ENCODE measurements at places on chromosomes 3 and 15. TPM values are rescaled to one million over a fixed set of nuclear protein-coding genes. Genes with fewer than 3 reads are reported as not detected.
A peak's percentile ranks its signal among the peaks of the same experiment; 100 is the strongest.

FBXW12 gene
- total RNA-seq = not detected

TEX9 gene
- total RNA-seq = 32.1 TPM

DNA sequence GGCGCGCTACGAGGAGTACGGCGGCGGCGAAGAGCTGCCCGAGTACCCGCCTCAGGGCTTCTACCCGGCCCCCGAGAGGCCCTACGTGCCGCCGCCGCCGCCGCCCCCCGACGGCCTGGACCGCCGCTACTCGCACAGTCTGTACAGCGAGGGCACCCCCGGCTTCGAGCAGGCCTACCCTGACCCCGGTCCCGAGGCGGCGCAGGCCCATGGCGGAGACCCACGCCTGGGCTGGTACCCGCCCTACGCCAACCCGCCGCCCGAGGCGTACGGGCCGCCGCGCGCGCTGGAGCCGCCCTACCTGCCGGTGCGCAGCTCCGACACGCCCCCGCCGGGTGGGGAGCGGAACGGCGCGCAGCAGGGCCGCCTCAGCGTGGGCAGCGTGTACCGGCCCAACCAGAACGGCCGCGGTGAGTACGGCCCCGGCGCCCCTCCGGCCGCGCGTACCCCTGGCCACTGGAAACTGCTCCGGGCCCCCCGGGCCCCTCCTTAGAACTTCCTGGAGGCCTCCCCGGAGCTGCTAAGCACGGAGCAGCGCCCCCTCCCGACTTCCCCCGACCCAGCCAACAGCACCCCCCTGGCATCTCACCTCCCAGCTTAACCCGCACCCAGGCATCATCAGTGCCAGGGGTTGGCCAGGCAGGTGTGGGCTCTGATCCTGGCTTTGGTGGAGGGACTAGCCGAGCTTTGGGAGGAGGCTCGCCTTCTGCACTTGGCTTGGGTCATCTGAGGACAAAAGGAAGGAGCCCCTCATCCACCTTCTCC lies 1.4 kb downstream of the LOXL1 start:
- peak; percentile 47 for DNase-seq

DNA sequence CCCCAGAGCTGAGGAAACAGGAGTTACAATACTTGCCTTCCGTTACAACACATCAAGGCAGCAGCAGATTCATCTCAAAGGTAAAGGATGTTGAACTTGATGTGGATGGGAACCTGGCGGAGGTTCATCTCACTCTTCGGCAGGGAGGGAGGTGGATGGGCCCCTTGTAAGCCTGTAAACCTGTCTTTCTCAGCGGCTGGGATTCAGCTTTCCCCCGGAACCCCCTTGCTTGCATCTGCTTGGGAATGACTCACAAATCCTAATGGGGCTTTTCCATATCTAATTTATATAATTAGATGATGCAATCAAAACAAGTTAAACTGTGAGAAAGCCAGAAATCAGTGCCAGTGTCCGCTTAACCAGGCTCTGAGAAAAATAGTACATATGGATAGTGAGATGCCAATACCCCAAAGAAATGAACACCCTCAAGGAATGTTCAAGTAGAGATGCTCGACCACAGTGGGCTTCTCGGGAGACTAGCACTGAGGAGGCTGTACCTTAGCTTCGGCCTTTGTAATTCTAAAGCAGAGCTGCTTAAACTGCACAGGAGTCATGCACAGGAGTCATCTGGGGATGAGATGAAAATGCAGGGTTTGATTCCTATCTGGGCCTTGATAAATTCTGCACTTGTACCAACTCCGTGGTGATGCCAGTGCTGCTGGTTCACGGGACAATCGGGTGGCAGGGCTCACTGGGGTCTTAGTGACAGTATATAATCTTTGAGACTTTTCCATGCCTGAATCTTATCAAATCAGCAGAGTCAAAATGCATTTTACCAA lies 2.2 kb upstream of the FAM240A start:
- DNase-seq = no peak

DNA sequence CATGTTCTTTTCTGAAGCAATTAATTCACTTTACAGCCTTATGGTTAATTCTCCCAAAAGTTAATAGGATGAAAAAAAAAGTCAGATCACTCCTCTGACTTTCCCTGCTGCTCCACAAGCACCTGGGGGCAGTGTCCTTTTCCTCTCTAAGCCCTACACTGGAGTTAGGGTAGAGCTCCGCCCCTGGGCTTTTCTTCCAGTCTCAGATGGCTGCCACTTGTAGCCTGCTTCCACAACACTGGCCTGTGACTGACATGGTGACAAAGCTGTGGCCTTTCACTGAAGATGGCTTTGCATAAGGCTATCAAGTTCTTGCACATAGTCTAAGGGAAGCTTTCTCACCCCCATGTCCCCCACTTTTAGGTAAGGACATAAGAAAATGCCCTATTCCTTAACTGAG lies 1.3 kb upstream of the MON1A start:
- DNase-seq = no peak

DNA sequence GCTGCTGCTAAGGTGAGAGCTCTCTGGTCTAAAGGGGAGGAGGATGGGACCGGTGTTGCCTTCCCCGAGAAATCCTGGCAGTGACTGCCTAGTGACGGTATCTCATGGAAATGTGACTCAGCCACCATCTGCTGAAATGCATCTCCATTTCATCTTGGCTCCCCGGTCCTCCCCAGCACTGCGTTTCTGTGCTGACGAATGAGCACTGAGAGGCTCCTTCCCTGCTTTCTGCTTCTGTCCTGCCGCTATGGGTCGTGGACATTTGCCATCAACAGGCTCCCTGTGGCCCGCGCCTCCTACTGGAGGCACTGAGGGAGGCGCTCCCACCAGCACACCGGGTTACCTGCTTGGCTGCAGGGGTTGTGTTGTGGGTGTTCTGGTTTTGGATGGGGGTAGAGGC lies 13.5 kb upstream of the SEC13 start:
- no peak for DNase-seq

GRCh38 chr3:170437696-170438407 lies 19.2 kb downstream of the CLDN11 start:
- DNase-seq = no peak

- DNase-seq = no peak
Observed at GRCh38 chr3:50807266-50807665, 132.5 kb downstream of the DOCK3 start.

DNA sequence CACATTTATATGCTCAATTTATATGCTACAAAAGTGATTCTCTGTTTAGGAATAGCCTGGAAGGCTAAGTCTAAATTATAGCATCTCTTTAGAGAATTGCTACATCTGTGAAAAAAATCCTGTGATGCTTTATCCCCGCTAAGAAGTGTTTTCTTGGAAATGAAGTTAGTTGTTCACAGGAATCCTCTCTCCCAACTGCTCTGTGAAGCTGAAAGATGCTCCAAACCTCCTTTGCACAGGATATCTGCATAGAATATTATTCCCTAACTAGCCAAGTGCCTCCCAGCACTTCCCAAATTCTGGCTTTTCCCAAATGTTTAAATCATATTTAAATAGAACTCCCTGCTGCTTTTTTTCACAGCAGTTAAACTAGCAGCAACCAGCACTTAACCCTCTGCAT lies 132.2 kb downstream of the SRGAP3 start:
- DNase-seq = no peak

- DNase-seq = no peak
Observed at GRCh38 chr3:158531334-158531733, 39.7 kb upstream of the MLF1 start.

LRRC3B gene
- total RNA-seq = 0.66 TPM

CPA3 gene
- total RNA-seq = 44.2 TPM

PBRM1 gene
- 98.7 TPM for total RNA-seq

GRCh38 chr15:58010983-58011382 lies 54.5 kb downstream of the ALDH1A2 start:
- DNase-seq = no peak

- no peak for DNase-seq
Observed at GRCh38 chr3:12578742-12579141, 21.9 kb downstream of the MKRN2 start.

- no peak for DNase-seq
Observed at GRCh38 chr3:50089609-50089945, 858 bp downstream of the RBM5 start.

GRCh38 chr15:66155065-66155464 lies 98.5 kb downstream of the MEGF11 start:
- no peak for DNase-seq

DNA sequence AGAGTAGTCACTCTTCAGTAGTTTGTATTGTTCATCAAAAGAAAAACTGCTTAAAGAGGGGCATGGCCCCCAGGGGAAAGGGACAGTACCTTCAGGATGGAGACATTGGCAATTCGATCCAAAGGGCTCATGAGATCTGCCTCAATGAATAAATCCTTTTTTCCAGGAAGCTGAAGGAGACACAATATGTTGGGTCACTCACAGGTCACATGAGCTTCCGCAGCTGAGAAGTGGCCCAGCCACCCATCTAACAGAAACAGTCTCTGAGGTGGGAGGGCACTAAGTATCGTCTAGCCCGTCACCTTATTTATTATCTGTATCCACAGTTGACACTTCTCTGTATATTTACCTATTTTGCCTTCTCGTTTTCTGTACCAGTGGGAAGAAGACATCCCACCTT lies 4.7 kb downstream of the VPS33B start:
- no peak for DNase-seq

CASR gene
- total RNA-seq = not detected

GRCh38 chr15:76954744-76955143 lies 23.2 kb downstream of the RCN2 start:
- DNase-seq = no peak

GCSAM gene
- 0.66 TPM for total RNA-seq

PLCL2 gene
- 7.8 TPM for total RNA-seq

CCDC191 gene
- 13.2 TPM for total RNA-seq

DNA sequence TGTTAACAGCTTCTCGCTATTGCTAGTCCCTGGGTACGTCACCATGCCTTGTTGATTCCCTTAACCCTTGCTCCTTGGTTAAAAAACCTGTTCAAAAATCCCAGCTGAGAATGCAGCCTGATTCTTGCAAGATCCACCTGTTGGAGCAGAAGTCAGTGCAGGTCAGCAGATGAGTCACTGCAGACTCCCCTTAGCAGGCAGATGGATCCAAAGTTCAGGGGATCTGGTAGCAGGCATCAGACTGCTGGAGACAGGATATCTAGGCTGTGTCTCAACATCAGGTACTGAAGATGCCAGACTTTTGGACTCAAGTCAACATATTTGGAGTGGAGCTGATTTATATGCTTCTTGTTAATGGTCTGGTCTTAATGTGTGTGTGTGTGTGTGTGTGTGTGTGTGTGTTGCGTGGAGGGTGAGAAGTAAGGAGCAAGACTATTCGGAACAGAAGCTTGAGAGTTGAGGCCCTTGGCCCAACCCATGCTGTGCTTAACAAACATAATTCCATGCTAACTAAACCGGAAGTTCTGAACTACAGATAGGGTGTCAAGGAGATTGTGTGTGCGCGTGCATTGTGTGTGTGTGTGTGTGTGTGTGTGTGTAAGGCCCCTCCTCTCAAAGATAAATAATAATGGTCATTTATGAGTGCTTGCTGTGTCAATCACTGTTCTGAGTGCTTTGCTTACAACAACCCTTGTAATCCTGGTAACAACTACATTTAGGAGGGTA lies 1.0 kb upstream of the C3orf52 start:
- no peak for DNase-seq

- no peak for DNase-seq
Observed at GRCh38 chr3:156098437-156099035, 21.8 kb upstream of the KCNAB1 start.

CFAP44 gene
- 6.6 TPM for total RNA-seq
